ENCODE measurements at places on chromosomes 16 and 17.

DNA sequence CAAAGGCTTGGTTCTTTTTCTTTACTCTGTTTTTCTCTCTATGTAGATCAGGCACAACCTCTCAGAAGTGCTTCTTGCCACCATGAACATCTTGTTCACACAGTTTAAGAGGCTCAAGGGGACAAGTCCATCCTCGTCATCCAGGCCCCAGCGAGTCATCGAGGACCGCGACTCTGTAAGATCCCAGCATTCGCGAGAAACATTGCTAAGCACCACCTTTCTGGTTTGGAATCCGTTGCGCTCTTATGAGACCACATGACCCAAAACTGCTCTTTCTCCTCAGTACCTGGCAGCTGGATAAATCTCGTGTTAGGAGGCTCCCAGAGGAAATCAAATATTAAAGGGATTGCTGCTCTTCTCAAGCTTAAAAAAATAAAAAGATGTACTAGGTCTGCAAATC, 23.3 kb upstream of the SLC12A3 start:
- no peak for DNase-seq

DNA sequence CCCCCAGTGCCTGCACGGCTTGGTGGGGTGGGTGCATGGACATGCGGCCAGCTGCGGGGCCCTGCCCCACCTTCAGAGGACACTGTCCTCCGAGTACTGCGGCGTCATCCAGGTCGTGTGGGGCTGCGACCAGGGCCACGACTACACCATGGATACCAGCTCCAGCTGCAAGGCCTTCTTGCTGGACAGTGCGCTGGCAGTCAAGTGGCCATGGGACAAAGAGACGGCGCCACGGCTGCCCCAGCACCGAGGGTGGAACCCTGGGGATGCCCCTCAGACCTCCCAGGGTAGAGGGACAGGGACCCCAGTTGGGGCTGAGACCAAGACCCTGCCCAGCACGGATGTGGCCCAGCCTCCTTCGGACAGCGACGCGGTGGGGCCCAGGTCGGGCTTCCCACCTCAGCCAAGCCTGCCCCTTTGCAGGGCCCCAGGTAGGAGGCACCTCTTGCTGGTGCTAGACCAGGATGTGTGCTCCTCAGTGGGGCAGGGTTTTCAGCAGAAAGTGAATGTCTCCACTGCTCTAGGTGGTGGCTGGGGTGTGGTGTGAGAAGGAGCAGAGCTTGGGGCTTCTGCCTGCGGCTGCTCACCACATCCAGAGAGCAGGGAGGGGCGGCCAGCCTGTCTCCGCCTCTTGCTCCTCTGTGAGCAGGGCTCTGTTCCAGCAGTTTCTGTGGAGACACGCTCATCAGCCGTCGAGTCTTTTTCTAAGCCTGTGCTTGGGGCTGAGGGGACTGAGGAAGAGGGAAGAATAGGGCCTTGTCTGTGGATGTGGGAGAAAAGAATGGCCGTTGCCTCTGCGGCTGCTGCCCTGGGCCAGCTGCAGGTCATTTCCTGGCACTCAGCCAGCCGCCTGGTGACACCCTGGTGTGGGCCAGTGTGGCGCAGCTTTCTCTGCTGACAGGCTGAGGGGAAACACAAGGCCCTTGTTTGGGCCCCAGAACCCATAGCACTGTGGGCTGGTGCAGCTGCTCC, 2.2 kb downstream of the ZNF276 start:
- DNase-seq: no peak

- DNase-seq: no peak
These were observed 39.7 kb upstream of the TBC1D3K start for GRCh38 chr17:37884516-37884915.

- no peak for DNase-seq
These were observed 17.4 kb downstream of the CA4 start for GRCh38 chr17:60167065-60167741.

DNA sequence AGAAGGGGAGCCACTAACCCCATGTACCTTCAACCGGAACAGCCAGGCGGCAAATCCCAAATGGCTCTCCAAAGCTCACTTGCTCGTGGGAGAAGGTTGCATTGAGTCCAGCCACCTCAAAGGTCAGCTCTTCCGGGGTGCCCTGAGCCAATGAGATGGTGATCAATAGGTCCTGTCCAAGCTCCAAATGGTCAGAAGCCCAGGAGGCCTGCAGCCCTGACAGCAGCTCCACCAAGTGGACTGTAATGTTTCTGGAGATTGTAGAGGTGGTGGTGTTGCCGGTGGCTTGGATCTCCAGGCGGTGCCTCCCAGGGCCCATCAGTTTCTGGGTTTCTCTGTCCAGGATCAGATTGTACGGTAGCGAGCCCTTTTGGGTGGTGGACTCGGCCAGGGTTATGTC, 39.9 kb upstream of the BCO1 start:
- no peak for DNase-seq

DNA sequence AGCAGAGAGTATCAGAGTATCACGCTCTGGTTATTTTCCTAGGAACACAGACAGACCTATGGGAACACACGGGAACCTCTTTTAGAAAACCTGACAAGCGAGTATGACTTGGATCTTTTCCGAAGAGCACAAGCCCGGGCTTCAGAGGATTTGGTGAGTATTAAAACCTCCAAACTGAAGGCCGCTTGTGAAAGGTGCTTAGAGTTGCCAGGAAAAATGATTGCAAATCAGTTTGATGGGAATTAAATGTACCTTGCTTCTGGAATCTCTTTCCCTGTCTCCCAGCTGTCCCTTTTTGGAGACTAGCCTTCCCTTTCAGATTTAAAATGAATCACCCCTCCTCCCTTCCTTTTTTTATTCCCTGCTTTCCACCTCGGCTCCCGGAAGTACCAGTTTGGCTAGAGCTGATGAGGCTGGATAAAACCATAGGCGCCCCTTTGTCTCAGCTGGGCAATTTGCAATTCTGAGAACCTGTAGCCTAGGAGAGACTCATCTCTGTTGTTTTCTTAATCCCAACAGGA, 27.3 kb downstream of the KAT7 start:
- no peak for DNase-seq

- peak; percentile 65 for DNase-seq
These were observed 38.5 kb downstream of the MSI2 start for GRCh38 chr17:57294629-57295501.

DNA sequence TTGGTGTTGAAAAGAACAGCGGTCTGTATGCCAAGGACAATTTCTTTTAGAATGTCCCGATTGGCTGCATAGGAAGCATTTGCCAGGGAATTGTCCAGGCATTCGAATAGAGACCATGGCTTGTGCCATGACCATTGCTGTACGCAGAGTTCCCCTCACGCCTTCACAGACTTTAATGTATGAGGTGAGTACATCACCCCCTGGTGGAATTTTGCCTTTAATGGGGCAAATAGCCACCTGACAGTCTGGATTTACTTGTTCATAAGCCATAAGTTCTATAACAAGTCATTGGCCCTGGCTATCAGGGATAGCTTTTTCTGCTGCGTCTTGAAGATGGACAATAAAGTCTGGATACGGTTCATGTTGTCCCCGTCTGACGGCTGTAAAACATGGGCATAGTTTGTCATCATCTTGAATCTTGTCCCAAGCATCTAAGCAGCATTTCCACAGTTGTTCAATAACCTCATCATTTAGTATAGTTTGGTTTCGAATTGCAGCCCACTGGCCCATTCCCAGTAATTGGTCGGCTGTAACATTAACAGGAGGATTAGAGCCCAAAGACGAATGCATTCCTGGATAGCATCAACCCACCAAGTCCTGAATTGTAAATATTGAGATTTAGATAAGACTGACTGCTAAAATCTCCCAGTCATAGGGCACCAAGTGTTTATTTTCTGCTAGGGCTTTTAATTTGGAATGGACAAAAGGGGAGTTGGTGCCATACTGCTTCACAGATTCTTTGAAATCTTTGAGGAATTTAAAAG, 67.7 kb upstream of the ARL4D start:
- DNase-seq: no peak

- no peak for DNase-seq
These were observed 171.7 kb downstream of the MRTFB start for GRCh38 chr16:14242769-14243168.

- no peak for DNase-seq
These were observed 625.1 kb downstream of the HS3ST4 start for GRCh38 chr16:26316683-26317464.

DNA sequence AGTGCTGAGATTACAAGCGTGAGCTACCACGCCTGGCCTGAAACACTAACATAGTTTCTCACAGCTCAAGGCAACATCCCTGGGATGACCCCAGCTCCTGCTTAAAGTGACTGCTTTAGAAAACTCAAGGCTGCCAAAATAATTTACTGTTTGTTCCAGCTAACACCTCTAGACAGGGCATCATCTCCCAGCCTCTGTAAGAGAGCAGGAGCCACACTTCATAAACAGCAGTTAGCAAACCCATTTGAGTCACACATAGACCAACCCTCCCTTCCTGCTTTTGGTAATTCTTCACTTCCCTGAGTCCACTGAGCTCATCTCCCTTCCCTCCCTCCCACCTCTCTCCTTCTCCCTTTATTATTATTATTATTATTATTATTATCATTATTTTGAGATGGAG, 201.3 kb downstream of the XYLT1 start:
- DNase-seq: no peak

DNA sequence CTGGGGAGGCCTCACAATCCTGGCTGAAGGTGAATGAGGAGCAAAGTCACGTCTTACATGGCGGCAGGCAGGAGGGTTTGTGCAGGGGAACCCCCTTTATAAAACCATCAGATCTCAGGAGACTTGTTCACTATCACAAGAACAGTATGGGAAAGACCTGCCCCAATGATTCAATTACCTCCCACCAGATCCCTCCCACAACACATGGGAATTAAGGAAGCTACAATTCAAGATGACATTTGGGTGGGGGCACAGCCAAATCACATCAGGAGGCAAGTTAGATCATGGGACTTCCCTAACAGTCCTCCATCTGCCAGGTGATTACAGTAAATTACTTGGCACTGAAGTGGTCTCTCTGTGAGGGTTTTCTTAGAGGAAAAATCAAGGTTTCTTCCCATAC, 5.3 kb downstream of the TMEM114 start:
- no peak for DNase-seq

- DNase-seq: no peak
These were observed 164.6 kb upstream of the C17orf78 start for GRCh38 chr17:37211136-37211535.

- DNase-seq: peak; percentile 83
These were observed 14.1 kb upstream of the RGS9 start for GRCh38 chr17:65122836-65123756.

- DNase-seq: no peak
These were observed 1.7 kb upstream of the SLC47A1 start for GRCh38 chr17:19531780-19532501.

- no peak for DNase-seq
These were observed 217.6 kb upstream of the KCNJ16 start for GRCh38 chr17:69857412-69857835.

- no peak for DNase-seq
These were observed 9.2 kb downstream of the PIEZO1 start for GRCh38 chr16:88775825-88776224.

DNA sequence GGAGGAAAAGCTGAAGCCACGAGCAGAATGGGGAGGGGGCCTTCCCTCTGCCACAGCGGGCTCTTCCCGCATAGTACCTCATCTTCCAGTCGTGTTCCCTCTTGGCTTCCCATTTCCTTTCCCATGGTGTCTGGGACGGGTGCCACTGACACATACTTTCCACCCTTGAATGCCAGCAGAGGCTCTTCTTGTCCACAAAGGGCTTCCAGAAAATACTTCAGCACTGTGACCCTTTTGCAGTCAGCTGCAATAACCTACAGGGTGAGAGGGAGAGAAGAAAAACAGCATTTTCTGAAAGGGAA, 30.7 kb downstream of the HIC1 start:
- DNase-seq: no peak

DNA sequence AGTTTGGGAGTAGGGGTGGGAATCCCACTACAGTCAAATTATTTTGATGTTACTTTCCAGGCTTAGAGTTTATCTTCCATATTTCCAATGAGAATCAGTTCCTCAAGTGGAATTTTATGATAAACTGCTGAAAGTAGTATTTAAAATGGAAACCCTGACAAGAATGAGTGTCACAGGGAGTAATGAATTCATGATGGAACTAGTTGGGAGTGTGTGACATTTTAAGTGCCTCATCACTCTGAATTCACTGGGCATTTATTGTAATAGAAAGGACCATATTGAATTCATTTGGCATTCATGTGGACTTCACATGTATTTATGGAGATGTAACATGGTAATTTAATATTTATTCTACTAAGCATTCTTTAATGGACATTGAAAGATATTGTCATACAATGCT, 320.9 kb downstream of the CDH13 start:
- no peak for DNase-seq

DNA sequence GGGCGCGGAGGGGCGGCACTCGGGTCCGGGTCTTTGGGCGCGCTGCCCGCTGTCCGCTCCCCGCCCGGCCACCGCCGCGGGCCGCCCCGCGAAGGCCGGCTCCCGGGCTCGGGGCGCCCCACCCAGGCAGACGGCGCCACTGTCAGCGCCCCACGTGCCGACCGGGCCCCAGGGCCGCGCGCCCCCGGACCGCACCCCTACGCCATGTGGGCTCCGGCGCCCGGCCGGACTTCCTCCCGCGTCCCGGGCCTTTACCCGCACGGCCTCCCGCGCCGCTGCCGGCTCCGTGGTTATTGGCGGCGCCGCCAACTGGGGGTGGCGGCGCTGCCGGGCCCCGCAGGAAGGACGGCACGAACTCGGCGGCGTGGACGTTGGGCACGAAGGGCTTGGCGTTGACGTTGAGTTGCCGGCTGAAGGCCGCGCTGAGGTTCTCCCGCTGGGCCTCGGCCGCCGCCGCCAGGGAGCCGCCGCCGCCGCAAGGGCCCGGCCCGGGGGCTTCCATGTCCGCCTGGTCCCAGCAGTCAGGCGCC, 577 bp downstream of the GSPT1 start:
- no peak for DNase-seq

- no peak for DNase-seq
These were observed 47.5 kb downstream of the CA10 start for GRCh38 chr17:52110923-52111581.

- no peak for DNase-seq
These were observed 55.1 kb upstream of the LGALS9 start for GRCh38 chr17:27575912-27576252.

- no peak for DNase-seq
These were observed 8.4 kb downstream of the PRR29 start for GRCh38 chr17:64006361-64007088.

GRCh38 chr17:77736721-77737120, 221.8 kb upstream of the TNRC6C start:
- DNase-seq: no peak

- DNase-seq: no peak
These were observed 2.1 kb upstream of the ADGRG5 start for GRCh38 chr16:57540387-57540786.

- DNase-seq: no peak
These were observed 25.4 kb downstream of the ZFP90 start for GRCh38 chr16:68564382-68564985.

GRCh38 chr16:4803401-4803844, 990 bp upstream of the ROGDI start:
- DNase-seq: no peak

DNA sequence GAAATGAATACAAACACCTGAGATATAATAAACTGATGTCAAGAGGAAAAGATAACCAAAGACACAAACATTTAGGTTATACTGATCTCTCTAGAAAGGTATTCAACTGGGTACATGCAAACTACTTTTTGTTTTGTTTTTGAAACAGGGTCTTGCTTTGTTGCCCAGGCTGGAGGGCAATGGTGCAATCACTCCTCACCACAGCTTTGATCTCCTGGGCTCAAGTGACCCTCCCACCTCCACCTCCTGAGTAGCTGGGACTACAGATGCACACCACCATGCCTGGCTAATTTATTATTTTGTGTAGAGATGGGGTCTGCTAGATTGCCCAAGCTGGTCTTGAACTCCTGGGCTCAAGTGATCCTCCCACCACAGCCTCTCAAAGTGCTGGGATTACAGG, 38.1 kb downstream of the TEKT5 start:
- DNase-seq: no peak
